ENCODE measurements at places on chromosomes 4 and X. TPM values are rescaled to one million over a fixed set of nuclear protein-coding genes. Genes with fewer than 3 reads are reported as not detected.

DNA sequence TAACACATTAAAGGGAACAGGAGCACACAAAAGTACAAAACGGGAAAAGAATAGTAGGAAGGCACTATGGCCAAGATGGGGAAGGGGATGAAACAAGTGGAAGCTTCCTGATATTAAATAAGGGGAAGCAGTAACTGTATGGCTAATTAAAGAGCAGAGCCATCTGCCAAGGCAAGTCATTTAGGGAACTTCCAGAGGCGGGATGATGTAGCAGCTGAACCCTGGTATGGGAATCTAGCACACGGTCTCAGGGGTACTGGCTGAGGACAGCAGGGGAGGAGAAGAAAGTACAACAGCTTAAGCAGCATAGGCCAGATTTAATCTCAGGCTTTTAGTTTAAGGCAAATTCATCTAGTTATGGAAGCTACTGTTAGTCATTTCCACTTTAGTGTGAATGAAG is 59.1 kb downstream of the IGFBP7 start:
- DNase-seq: peak; percentile 24

DNA sequence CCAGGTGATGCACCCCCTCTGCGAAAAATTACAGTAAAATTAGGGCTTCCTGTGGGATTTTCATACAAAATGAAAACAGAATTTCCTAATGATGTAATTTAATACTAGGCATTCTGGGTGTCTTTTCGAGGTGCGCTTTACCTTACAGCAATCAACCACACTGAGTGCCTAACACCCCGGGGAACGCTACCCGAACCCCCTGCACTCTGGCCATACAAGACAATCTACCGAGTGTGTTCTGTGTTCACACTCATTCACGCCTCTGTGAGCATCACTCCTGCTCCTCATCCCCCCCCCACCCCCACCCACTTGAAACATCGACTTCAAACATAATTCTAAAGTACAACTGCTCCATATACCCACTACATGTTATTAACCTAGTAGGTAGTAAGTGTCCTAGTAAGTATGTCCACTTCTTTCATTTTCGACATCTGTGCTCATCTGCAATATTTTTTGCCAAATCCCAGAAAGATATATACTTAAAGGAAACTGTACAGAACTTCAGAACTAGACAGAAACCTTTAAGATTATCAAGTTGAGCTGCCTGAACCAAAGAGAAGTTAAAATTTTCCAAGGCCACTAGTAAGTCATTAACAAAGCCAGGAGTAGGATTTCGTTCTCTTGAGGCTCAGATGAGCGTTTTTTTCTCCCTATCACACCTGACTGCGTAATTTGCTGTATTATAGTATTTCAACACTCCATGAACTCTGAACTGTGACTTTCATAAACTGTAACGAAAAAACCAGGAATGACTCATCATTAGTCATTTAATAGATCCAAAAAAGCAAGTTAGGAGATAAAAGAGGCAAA is 80.0 kb downstream of the FAT1 start:
- peak; percentile 89 for DNase-seq

GRCh38 chr4:81814987-81815541 is 343.4 kb upstream of the RASGEF1B start:
- DNase-seq: no peak

Gene MAOB
- 0.36 TPM for total RNA-seq

Gene CT45A10
- not detected for total RNA-seq
